ENCODE measurements at places on chromosomes 2 and 18. TPM values are rescaled to one million over a fixed set of nuclear protein-coding genes. Genes with fewer than 3 reads are reported as not detected.

The CYS1 gene
- polyA plus RNA-seq = 0.12 TPM

The AQP12B gene
- not detected for polyA plus RNA-seq

The ANKRD23 gene
- polyA plus RNA-seq = 1.6 TPM

The FMNL2 gene
- polyA plus RNA-seq = 8.5 TPM

The SCG2 gene
- polyA plus RNA-seq = 0.46 TPM

The NT5C1B gene
- polyA plus RNA-seq = not detected

The LYG2 gene
- polyA plus RNA-seq = not detected

The CCDC178 gene
- polyA plus RNA-seq = not detected

The POU3F3 gene
- polyA plus RNA-seq = not detected

The KIAA2012 gene
- polyA plus RNA-seq = 0.04 TPM

The ST8SIA5 gene
- polyA plus RNA-seq = 0.03 TPM

The TSHZ1 gene
- polyA plus RNA-seq = 7.1 TPM

The PLCD4 gene
- 1.5 TPM for polyA plus RNA-seq

The PTCD3 gene
- 44.0 TPM for polyA plus RNA-seq

The SERPINB11 gene
- 0.12 TPM for polyA plus RNA-seq

The SCN1A gene
- not detected for polyA plus RNA-seq

The DSC2 gene
- polyA plus RNA-seq = not detected

The CMPK2 gene
- polyA plus RNA-seq = 0.11 TPM

The REG3A gene
- polyA plus RNA-seq = not detected

The NAT8 gene
- not detected for polyA plus RNA-seq

The ESPNL gene
- 2.6 TPM for polyA plus RNA-seq

The ARHGAP25 gene
- 0.29 TPM for polyA plus RNA-seq

The RDH14 gene
- polyA plus RNA-seq = 10.2 TPM

The ZNF521 gene
- 30.2 TPM for polyA plus RNA-seq

The BCL2L11 gene
- 1.7 TPM for polyA plus RNA-seq

The MTX2 gene
- polyA plus RNA-seq = 31.7 TPM

The SERPINB4 gene
- polyA plus RNA-seq = not detected

The ITPRIPL1 gene
- 0.99 TPM for polyA plus RNA-seq

The SCN7A gene
- 0.39 TPM for polyA plus RNA-seq

The KIAA1328 gene
- 2.4 TPM for polyA plus RNA-seq

The ALPP gene
- polyA plus RNA-seq = not detected

The FOXD4L1 gene
- not detected for polyA plus RNA-seq

The MTCL1 gene
- polyA plus RNA-seq = 44.7 TPM

The RIT2 gene
- not detected for polyA plus RNA-seq

The TPO gene
- not detected for polyA plus RNA-seq

The SAG gene
- not detected for polyA plus RNA-seq

The MLPH gene
- 23.7 TPM for polyA plus RNA-seq

The POTEC gene
- polyA plus RNA-seq = not detected

The NOL4 gene
- not detected for polyA plus RNA-seq

The DCDC2C gene
- polyA plus RNA-seq = not detected

The ALPG gene
- polyA plus RNA-seq = not detected

The FLACC1 gene
- polyA plus RNA-seq = 0.32 TPM

The KLHL30 gene
- polyA plus RNA-seq = 0.03 TPM

The GNLY gene
- not detected for polyA plus RNA-seq

Data from IMR-90 (cell line).